ENCODE measurements at places on chromosomes 13 and 19.

DNA sequence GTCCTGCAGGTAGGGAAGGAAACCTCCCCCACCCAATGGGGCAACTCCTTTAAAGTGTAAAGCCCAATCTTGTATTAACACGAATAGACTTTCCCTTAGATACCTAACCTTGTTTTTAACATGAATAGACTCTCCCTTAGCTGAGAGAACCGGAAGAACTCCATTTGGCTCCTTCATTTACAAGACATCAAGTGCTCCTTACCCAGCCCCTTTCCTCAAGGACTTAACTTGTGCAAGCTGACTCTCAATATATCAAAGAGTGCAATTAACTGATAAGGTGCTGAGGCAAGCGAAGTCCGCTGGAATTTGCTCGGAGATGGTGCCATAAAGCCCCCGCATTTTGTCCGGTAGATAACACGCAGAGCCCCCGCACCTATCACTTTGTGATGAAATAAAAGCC lies 9.9 kb upstream of the ZNF90 start:
- DNase-seq, result no peak

GRCh38 chr19:38049105-38049649 lies 142.2 kb downstream of the SIPA1L3 start:
- DNase-seq, result peak; percentile 84

DNA sequence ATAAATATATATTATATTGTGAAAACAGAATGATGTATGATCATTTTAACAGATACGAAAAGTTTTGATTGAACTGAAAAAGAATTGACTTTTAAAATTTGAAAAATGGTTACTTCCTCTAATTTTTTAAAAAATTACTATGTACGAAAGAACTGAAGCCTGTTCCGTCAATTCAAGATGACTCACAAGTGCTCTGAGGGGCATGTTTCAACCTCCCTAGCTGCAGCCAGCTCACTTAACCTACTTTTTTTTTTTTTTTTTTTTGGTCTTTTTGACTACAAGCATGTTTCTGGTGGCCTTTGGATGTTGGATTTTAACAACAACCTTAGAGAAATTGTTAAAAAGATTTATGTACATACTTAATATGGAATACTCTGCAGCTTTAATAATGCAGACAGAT lies 1139.3 kb downstream of the DIAPH3 start:
- no peak for DNase-seq

DNA sequence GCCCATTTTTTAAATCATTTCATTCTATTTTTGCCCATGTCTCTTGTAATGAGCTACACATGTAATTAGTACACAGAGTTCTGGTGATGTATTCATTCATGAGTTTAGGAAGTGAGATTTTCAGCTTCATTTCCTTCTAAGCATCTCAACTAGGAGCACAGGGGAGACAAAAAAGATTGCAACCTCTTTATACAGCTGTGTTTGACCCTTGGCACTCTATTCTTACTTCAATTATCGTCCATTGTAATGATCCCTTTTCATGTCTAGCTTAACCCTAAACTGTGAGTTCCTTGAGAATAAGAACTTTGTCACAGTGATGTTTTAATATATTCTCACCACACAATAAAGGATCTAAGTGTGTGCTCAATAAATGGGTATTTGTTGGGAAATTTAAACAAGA lies 67.1 kb downstream of the GPC6 start:
- no peak for DNase-seq
